ENCODE measurements at places on chromosomes 7 and 10.

DNA sequence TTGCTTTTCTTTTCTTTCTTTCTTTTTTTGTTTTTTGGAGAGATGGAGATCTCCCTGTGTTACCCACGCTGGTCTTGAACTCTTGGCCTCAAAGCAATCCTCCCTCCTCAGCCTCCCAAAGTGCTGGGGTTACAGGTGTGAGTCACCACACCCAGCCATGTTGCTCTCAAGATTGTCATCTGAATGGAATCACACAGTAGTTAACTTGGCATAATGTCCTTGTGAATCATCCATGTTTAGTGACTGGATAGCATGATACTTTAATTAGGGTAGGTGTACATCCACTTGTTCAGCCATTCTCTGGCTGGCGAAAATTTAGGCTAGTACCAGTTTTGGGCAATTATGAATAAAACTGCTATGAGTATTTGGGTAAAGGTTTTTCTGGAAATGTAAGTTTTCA lies 15.4 kb upstream of the GRB10 start:
- DNase-seq = no peak

GRCh38 chr10:96968682-96969423 lies 136.8 kb downstream of the LCOR start:
- no peak for DNase-seq

- DNase-seq = no peak
Observed at GRCh38 chr7:74334030-74334429, 44.8 kb downstream of the CLIP2 start.

DNA sequence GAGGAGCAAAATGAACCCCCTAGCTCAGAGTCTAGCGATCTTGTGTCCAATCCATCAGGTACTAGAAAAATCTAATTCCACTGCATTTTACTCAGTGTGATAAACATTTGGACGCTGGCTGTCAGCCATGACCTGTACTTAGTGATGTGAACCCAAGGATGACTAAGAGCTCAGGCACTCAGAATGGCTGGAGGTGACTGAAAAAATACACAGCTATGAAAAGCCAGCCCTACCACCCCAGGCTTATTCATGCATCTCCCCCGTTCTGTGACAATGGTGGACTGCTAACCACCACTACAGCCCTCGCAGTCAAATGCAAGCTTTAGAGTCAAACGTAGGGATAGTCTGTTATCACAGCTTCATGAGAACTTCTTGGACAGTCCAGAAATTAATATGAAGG lies 14.9 kb downstream of the AFAP1L2 start:
- no peak for DNase-seq

GRCh38 chr10:29600821-29601220 lies 34.0 kb downstream of the SVIL start:
- DNase-seq = no peak

GRCh38 chr7:121383235-121383910 lies 12.7 kb downstream of the FAM3C start:
- no peak for DNase-seq

GRCh38 chr10:57964351-57964750 lies 303.3 kb downstream of the IPMK start:
- DNase-seq = no peak

DNA sequence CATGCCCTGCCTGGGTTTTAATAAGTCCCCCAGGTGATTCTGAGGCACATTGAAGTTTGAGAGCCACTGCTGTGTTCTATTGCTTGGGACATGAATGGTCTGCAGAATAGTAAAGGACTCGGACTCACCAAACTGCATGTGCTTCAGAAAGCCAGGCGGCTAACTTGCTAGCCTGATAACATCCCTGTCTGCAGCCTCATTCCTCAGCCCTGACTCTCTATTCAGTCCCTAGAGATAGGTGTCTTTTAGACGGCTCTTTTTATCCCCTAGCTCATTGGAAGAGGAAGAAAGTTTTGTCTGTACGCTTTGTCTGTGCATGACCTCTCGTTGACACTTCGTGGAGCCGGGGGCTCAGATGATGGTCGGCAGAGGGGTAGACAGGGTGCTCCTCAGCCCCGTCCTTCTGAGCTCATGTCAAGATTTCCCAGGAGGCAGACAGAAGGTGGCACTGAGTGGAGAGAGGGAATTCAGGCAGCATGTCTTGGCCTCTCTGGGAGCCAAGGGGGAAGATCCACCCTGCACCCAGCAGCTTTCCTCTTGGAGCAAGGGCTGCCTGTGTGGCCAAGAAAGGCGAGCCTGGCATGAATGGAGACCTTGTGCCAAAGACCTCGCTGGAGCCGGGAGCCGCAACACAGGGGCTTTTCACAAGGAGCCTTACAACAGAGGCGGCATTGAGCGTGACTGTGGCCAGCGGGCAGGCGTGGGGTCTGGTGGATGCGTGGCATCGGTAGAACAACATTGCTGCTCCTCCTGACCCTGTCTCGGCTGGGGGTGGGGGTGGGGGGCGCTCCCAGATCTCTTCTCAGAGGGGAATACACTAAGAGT lies 51.1 kb upstream of the PODXL start:
- DNase-seq = no peak

GRCh38 chr10:102691285-102692066 lies 22.7 kb downstream of the ARL3 start:
- no peak for DNase-seq

DNA sequence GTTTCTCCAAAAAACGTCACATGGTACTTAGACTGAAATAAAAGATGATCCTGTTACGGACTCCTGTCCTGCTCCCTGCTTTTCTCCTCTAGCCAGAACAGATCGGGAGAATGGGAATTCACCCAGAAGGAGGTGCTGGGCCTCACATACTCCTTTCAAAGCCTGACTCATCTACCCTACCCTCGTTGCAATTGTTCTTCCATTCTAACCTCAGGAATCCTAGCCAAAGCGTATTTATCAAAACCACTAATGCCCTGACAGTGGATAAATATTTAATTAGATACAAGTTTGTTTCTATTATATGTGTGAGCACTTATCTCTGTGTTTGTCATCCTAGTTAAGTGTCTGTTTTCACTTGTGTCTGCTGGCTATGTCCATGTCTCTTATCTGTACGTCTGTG lies 21.7 kb downstream of the ZCWPW1 start:
- DNase-seq = no peak

DNA sequence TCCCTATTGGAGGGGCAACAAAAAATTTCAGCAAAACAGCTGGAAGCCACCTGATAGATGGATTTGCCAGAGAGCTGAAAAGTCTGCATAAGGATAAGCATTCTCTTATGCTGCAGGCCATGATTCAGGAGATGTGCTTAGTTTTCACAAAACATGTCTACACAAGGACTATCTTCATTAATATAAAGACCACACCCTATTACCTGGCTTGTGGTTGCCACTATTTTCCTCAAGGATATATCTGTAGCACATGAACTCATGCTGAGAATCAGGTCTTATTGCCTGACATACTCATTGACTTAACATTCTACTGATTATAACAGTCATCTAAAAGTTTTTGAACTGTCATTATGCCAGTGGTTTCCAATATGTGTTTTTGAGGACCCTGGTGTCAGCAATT lies 7.1 kb upstream of the COL17A1 start:
- no peak for DNase-seq

DNA sequence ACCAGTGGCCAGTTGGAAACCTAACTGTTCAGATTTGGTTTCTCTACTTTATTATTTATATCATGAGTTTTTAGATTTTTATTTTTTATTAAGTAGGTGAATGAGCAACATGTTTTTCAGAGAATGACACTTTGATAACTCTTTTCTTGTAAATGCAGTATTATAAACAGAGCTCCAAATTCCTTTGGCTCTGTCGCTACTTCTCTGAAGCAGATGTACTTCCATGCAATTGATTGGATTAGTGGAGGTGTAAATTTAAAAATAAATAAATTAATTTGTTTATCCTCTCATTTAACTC lies 34.3 kb upstream of the ICA1 start:
- no peak for DNase-seq

DNA sequence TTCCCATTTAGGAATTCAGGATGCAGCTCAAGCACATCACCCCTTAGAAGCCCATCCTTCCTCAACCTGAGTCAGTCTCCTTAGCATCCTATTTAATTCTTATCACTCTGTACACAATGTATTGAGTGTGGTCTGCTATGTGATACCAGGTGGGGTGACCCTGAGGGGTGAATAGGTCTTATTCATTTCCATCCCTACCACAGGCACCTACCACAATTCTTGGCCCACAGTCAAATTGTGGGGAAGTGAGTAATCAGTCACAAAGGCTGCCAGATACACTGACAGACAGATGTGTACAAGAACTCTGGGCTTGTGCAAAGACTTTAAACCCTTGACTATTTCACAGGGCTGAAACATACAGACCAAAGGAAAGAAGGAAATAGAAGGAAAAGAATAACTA lies 560.5 kb downstream of the PARD3 start:
- no peak for DNase-seq

GRCh38 chr7:150447966-150448788 lies 2.3 kb upstream of the GIMAP8 start:
- no peak for DNase-seq

DNA sequence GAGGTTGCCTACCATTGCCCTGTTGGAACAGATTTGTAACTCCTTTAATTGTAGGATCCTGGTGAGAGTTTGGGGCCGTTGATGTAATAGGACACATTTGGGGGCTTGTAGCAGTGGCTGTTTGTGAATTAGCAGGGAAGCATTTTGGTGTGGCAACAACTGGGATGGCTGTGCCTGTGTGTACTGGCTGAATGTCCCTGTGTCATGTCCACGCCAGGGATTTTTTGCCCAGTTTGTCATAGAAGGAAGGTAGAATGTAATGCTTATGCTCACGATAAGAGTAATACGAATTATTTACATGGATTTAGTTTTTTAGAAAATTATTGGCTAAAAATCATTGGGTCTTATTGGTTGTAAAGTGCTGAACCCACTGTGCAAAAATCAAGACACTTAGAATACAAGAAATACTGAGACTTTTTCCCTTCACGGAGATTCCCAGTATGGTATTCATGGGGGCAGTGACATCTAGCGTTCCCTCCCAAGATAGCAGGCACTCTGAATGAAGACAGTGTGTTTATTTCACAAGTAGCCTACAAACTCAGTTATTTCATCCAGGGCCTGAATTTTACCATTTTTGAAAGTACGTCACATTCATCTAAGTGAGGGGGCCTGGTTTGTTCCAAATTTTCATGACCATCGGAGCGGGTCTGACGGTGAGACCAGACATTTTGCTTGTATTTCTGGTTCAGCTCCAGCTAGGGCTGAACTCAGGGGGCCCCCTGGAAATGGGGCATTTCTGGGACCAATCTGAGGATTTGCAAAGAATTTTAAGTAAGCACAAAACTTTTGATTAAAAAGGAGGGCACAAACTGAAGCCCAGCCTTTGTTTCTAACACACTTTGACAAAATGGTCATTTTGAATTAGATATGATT lies 74.7 kb downstream of the CACNB2 start:
- no peak for DNase-seq

GRCh38 chr7:94043299-94043698 lies 39.1 kb upstream of the BET1 start:
- DNase-seq = no peak

- DNase-seq = no peak
Observed at GRCh38 chr7:86485827-86486226, 157.9 kb upstream of the GRM3 start.

- DNase-seq = peak; percentile 1
Observed at GRCh38 chr10:120423431-120424197, 33.4 kb upstream of the PLPP4 start.

DNA sequence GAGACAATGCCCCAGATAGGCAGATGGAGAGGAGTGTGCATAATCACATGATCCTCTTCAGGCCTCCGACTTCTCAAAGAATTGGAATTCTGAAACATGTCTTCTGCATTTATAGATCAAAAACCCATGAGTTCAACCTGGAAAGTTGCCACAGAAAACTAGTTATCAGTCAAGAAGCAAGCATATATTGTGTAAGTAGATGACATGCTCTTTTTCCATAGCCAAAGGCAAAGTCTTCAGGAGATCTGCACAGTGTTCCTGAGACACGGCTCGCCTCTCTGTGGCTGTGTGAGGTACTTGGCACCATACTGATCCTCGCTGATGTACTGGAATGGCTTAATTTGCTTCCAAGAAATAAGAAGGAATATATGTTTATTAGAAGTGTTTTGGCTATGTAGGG lies 213.5 kb upstream of the MKI67 start:
- no peak for DNase-seq

GRCh38 chr7:104175361-104175984 lies 32.3 kb downstream of the ORC5 start:
- DNase-seq = no peak

DNA sequence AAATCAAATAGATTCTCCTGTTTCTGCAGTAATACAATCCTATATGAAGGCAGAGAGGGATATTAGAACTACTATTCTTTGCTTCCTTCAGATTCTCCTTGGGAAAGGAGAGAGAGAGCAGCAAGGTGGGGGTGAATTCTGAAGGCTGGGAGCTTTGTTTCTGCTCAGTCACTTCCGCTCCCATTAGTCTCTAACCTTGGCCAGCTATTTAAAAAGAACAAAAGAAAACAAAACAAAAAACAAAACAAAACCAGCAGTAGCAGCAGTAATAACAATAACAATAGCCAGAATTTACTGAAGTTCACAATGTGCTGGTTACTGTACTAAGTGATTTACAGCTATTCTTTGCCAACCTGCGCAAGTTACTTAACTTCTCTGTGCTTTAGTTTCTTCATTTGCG lies 9.9 kb downstream of the GPR85 start:
- DNase-seq = no peak

GRCh38 chr7:12670000-12670729 lies 17.3 kb upstream of the ARL4A start:
- no peak for DNase-seq

DNA sequence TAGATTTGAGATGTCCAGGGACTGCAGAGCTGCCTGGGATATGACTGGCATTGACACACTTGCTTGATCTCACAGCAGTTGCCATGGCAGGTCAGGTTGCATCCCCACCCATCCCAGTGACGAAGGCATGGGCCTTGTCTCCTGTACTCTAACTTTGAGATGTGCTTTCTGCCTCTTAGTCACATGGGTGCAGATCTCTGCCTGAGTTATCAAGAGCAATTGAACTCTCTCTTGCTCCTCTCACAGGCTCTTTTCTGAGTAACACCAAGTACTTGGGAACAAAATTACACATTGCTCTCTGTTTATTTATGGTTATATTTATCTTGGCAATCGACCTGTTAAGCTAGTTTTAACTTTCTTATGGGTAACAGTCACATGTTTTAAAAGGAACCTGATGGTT lies 237.3 kb downstream of the NSUN6 start:
- no peak for DNase-seq

DNA sequence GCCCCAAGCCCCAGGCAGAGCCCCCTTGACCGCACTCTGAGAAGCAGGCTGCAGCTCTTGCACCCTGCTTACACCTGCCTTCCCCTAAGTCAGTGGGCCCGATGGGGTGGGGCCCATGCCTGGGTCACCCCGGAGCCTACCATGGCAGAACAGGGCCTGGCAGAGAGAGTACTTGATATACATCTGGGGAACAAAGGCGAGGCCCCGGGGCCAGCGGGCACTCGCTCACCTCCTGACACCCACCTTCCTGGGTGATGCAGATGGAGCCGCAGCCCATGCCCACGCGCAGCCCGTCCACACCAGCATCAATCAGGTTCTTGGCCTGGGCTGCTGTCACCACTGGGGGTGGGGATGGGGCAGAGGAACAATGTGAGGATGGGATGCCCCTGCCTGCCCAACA lies 13.4 kb downstream of the IMPDH1 start:
- no peak for DNase-seq

GRCh38 chr10:11693376-11693775 lies 48.8 kb upstream of the ECHDC3 start:
- no peak for DNase-seq

Data from stimulated activated CD4-positive, alpha-beta T cell treated with anti-CD3 and anti-CD28 coated beads, Interleukin-1b, Interleukin-23, amount 100 ng/mL, for 4 hours (primary cell).